ENCODE measurements at places on chromosomes 6 and 20.

DNA sequence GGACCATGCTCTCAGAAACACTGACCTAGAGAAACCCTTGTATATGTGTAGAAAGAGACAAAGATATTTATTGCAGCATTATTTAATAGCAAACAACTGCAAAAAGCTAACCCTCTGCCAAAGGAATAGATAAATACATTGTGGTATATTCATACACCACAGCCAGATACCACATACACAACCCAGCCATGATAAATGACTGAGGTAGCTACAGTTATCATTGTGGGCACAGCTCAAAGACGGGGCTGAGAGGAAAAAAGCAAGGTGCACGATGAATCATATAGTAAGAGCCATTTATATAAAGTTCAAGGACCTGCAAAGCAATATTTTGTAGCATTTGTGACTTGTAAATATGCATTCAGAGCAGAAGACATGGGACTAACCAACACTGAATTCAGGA lies 30.8 kb downstream of the RSPO4 start:
- DNase-seq: no peak

- DNase-seq: no peak
Observed at GRCh38 chr20:11912013-11912658, 5.6 kb upstream of the BTBD3 start.

GRCh38 chr6:35919827-35920751 lies 809 bp downstream of the SRPK1 start:
- DNase-seq: no peak

DNA sequence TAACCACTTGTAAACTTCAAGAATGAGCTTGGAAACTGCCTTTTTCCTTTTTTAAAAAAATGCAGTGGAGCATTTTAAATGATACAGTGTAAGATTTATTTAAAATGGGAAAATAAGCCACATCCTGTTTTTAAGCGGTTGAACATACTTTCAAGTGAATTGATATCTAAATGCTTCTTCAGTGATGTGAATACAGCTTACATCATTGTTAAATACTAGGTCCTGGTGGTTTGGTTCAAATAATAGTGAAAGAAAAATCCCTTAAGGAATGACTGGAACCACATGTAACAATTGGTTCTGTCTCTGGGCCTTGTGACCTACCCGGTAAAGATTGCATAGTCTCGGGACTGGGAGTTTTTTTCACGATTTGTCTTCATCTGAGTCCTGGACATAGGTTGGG lies 44.2 kb downstream of the BMP6 start:
- DNase-seq: no peak

- no peak for DNase-seq
Observed at GRCh38 chr6:169641461-169642085, 60.3 kb downstream of the WDR27 start.

GRCh38 chr6:2958776-2959175 lies 12.6 kb downstream of the SERPINB6 start:
- no peak for DNase-seq

- DNase-seq: no peak
Observed at GRCh38 chr6:134287859-134288537, 29.9 kb downstream of the SGK1 start.

DNA sequence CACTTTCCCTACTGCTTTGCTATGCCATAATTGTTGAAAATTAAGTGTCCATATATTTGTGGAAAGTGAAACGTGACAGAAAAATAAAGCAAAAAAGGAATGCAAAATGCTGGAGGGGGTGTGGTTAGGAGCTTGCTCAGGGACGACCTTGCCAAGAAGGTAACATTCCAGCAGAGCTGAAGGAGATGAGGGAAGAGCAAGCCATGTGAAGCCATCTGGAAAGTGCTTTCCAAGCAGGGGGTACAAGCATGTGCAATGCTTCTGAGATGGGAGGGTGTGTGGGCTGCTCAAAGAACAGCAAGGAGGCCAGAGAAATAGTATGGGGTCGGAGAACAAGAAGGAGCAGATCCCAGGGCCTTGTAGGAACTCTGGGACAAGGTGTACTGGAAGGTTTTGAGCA lies 161.7 kb downstream of the ISM1 start:
- no peak for DNase-seq

DNA sequence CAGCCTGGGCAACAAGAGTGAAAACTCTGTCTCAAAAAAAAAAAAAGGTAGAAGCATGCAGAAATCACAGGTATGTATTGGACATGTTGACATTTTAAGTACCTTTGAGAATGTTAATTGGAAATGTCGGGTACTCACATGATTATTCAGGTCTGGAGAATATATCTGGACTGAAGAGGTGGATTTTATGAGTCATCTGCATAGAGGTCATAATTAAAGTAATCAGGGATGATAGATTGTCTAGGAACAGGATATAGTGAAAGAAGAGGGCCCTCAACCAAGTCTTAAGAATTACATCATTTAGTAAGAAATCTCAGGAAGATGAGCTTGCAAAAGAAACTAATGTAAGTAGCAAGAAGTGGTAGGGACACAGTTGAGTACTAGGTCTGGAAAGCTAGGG lies 212.5 kb downstream of the UTRN start:
- DNase-seq: no peak

GRCh38 chr20:37762716-37763485 lies 69.1 kb downstream of the CTNNBL1 start:
- DNase-seq: no peak

GRCh38 chr6:30515106-30515505 lies 25.8 kb downstream of the HLA-E start:
- DNase-seq: no peak

DNA sequence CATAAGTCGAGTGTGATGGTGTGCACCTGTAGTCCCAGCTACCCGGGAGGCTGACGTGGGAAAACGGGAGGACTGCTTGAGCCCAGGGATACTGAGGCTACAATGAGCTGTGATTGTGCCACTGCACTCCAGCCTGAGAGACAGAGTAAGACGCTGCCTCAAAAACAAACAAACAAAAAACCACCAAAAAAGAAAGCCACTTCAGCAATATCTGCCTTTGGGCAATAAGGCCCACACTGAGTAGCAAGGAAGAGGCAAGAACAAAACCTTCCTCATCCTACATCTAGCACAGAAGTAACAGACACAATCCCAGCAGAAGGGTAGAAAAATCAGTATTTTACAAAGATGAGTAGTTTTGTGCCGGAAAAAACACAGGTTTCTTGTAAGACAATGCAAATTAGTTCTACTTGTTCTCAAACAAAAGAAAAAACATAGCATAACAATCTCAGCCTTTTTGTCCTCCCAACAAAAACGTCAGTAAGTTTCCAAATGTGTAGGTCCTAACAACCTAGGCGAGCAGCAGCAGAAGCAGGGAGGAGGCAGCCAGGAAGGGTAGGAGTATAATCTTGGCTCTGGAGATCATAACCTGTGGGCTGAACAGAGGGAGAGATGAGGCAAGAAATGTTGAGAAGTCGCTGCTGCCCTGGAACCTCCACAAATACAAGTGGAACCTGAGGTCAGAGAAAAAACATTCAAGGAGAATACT lies 5.7 kb downstream of the PPP1R10 start:
- DNase-seq: no peak

- DNase-seq: no peak
Observed at GRCh38 chr6:140064366-140064765, 689.9 kb upstream of the CITED2 start.

DNA sequence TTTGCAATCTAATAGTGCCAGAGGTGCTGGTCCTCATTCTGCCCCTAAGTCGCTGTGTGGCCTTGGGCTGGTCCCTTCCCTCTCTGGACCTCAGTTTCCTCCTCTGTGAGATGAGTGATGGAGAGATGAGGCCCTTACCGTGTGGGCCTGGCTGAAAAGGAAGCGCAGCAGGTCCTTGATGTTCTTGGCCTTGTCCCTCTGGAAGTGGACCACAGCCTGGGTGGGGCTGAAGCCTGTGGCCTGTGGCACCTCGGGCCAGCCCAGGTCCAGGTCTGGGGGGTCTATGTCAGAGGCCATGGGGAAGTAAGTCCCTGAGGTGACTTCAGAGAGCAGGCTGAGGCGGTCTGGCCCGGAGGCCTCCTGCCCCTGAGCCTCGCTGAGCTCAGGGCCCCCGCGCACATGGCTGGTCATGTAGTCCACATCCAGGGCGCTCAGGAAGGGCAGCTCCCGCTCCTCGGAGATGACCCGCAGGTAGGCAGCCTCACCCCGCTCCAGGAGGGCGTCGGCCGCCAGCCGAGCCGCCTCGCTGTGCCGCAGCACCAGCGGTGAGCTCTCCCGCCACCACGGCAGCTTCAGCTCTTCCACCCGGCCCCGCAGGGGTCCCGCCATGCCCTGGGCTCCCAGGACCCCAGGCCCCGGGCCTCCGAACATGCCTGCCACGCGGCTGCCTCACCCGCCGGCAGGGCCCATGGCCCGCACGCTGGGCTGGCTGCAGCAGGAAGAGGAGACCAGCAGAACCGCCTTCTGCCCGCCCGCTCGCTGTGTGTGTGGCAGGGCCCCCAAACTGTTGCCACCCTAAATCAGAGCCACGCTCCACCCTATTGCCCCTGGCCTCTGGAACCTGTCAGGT lies at the start of gene FAM83C:
FAM83C (minus strand) TSS at position 772 of the 850 bp plus-strand sequence; CDS start at position 651, 121 bp downstream.
- DNase-seq: no peak
